Cardiac fibroblast (primary cell): ENCODE measurements at places on chromosomes 12 and 14.

DNA sequence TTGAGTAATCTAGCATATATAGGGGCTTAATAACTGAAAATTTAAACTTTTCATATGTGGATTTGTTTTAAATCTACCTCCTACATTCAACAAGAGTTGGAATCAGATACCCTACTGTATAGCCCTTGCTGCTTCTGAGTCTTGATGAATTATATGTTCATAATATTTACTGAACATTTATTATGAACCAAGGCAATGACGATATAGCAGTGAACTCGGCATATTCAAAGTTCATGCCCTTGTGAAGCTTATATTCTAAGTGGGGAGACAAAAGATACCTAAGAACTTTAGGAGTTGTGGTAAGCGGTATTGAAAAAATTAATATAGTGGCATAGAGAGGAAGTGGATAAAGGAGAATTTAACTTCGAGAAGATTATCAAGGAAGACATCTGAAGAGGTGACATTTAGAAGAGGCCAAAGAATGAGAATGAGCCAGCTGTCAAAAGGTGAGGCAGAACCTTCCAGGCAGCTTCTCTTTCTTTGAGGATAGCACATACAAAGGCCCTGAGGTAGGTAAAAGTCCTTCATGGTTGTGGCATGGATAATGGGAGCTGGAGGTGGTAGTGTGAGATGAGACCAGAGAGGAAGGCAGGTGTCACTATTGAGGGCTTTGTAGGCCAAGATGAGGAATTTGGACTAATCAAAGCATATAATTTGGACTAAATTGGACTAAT is 10.2 kb downstream of the EID3 start:
- no peak for DNase-seq

DNA sequence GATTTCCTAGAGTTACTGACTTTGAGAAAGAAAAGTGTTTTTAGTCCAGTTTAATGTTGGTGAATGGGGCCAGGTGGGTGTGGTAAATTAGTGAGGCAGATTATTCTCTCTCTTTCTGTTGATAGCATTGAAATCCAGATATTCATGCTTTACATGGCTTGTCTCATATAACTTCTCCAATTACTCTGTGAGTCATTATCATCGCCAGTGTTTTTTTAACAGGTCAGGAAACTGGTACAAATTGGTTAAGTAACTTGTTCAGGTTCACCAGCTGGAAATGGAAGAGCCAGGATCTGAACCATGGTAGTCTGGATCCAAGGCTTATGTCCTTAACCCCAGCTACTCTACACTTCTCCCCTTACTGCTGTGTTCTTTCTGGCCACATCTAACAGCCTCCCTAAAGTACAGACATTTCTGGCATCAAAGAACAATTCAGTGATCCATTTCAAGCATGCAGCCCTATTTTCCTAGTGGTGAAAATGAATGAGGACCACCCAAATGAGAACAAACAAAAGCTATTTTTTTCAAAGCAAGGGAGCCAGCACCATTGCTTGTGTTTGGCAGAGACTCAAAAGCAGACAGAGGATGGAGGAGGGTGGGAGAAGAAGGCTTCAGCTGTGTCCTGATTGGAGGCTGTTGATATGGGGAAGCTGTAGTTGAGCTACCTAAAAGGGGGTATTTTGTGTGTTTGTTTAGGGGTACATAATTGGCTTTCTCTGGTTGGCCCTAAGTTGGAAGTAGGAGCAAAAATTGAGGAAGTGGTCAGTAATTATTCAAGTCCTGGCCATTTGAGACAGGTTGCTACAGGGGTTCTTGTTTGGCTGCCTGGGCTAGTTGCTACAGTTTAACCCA is 1.7 kb downstream of the IRAK3 start:
- peak; percentile 36 for DNase-seq

- DNase-seq, result peak; percentile 68
These were observed 9.9 kb downstream of the SAV1 start for GRCh38 chr14:50658203-50658602.

DNA sequence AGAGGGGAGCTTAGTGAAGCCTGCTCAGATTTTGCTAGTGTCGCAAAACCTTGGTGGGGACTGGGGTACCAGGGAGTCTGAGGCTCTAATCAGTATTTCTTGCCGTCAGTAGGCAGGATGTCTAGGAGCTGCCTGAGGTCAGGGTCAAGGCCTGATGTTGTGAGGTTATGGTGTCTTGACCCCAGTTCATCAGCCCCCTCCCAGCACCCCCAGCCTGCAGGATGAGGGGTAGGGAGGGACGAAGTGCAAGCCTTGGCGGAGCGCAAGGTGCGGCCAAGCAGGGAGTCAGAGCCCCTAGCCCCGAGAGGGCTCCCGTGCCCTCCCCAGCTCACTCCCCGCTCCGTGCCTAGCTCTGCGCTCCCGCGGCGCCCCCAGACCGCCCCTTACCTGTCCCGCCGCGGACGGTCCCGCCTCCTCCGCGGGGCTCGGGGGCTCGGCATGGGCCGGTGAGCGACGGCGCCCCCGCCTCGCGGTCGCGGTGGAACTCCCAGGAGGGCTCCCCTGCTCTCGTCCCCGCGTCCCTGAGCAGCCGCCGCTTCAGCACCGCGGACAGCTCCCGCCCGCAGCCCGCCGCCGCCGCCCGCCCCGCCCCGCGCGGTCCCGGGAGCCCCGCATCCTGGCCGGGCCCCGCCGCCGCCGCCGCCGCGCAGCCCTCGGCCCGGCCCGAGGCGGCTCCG is 347 bp downstream of the SYNDIG1L start:
- DNase-seq, result peak; percentile 14

GRCh38 chr14:35534208-35534872 is 376 bp downstream of the INSM2 start:
- DNase-seq, result no peak

DNA sequence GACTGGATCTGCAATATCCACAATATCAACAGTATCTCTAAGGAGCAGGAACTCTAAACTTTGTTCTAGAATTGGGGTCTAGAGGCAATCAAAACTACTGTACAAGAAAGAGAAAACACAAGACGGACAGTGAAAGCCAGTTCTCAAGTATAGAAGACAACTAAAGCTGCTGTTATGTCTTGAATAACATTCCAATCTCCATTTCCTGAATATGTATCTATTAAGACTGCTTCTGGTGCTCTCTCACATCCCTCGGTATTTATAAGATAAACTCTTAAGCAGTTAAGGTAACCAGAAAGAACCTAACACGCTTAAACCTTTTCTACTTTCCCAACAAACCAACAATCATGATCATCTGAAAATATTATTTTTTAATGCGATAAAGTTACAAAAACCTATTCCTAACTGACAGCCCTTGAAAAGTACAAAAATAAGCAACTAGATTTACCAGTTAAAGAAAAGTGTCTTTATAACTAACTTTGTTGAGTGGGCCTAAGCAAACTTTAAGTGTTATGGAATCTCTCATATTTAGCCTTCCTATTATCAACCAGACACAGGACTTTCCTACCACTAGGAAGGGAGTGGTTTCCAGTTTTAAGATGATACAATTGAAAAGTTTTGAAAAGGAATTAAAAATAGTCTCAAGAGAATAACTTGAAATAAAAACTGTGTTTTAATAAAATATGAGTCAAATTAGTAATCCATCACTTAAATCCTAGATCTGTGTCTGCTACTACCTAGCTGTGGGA is 30.7 kb downstream of the NUMB start:
- peak; percentile 33 for DNase-seq

GRCh38 chr12:124631681-124632256 is 64.4 kb upstream of the NCOR2 start:
- no peak for DNase-seq

DNA sequence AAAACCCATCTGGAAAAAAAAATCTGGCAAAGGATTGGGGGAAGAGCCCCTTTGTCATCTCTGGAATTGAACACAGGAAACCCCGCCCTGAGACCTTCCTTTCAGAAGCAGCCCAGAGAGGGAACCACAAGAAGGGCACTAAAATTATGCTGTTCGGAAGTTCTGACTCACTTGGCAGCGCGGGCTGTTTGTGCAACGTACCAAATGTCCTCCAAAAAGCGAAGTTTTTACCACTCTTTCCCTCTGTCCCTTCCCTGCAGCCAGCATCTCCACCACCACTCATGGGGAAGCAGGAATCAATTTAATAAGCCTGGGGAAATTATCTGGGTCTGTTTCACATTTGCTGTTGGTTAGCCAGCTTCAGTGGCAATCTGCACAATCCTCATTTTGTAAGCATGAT is 3.2 kb upstream of the SYNE3 start:
- DNase-seq, result peak; percentile 90

DNA sequence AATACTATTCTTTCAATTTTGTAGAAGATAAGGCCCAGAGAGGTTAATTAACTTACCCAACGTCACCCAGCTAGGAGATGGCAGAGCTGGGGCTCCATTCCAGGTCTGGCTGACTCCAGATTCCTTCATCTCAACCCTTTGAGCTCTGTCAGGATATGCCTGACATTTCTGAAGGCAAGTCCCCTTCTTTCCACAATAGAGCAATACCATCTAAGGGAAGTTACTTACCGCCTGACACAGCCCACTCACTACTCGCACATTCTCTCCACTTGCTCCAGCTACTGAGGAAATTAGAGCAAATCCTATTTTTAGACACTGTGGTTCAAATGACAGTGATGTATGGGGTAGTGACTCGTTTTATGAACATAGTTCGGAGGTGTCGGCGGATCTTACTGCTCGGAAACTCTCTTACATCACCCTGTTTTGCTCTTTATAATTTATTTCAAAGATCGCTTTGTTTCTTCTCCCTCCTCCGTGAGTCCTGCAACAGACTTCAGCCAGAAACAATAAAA is 2.0 kb upstream of the WSCD2 start:
- DNase-seq, result no peak

GRCh38 chr12:10986812-10987211 is at the start of gene TAS2R50:
Gene TAS2R50, minus strand, starts transcription at chr12:10986912. Its CDS starts 52 bp downstream, at chr12:10986860.
- DNase-seq, result no peak

GRCh38 chr12:128111951-128112350 is 155.0 kb upstream of the TMEM132C start:
- no peak for DNase-seq

DNA sequence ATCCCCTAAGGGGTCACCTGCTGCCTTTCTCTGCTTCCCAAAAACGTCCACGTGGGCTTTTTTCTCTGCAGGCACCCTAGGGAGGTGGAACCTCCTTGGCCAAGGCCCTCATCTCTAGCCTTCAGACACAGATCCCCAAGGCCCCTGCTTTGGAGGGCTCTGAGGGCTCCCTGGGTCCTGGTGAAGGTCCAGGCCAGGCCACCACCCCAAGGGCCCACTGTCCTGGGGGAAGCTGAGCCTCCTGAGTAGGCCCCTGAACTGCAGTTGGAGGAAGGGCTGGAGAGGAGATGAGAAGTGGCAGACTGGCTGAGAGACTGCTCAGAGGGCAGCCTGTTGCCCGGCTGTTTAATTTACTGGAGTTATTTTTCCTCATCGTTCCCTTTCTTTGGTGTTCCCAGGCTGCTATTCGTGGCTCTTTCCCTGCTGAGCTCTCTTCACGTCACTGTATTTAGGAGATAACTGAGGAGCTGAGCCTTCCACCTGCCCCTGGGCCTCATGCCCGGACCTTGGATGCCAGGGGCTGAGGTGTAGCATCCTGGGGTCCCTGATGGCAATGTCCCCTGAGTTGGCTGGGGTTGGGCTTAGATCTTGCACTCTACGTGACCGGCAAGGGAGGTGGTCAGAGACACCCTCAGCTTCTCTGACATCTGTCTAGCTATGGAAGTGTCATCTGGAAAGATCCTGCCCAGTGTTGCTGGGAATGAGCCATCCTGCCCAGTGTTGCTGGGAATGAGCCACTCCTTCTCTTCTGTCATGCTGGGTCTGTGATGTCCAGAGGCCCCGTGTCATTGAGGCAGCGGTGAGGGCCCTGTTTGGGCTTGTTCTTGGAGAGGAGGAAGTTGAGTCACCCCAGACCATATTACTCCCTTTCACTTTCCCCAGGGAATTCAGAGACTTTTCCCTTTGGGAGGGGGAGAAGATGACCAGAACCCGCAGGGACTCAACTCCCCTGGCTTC is 139.8 kb downstream of the TSPAN9 start:
- DNase-seq, result peak; percentile 93

DNA sequence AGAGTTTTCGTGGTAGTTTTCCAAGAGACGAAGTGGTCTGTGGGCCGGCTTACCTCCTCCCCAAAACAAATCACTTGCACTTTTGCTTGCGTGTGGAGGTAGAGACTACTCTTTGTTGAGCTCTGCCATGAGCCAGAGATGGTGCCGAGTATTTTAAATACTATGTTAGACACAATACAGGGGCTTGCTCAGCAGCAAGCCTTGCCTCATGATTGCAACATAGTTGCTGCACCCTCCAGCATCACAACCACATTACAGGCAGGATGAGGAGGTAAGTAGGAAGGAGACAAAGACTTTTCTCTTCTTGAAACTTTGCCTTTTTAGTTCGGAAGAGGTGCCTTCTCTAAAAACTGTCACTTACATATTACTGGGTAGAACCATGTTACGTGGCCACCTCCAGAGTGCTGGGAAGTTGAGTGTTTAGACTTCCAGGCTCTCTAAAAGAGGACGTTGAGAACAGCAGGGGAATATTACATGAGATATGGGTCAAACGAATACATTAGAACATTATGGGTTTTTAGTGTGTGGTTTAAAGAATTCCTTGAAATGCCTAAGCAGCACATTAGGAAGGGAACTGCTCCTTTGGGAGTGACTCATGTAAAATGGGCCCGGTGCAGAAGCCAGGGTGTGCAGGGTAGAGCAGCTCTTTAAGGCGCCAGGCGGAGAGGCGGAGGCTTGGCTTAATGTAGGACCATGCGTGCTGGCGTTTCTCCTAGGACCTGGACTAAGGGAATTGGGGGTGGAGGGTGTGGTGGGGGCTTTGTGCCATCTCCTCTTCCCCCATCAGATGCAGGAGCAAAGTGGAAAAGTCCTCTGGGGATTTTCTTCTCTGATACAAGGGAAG is 110.6 kb upstream of the PRMT8 start:
- DNase-seq, result peak; percentile 5

- peak; percentile 84 for DNase-seq
These were observed 31.3 kb upstream of the SMUG1 start for GRCh38 chr12:54220092-54220557.

DNA sequence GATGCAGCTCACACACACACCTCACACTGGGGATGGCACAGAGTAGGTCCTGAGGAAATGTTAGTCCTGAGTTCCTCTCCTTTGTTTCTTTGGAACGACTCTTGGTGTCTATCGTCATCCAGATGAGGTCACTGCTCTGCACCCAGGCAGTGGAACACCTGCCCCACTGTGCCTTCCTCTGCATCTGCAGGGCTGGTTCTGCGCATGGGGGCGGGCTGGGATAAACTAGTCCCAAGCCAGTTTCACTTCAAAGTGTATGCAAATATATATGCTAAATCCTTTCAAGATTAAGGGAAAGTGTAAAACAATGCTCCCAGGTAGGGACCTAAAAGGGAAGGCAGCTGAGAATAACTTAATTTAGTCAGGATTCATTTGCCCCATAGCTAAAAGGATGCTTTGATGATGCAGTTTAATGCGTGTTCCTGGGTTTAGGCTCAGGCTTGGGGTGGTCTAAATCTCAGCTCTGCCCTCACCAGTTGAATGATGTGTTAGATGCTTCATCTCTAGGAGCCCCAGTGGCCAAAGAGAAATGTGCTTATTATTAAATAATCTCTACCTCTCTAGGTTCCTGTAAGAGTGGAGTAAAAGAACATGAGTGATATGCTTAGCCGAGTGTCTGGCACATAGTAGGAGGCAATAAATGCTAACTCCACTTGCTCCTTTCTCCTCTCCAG is 47.1 kb upstream of the OVCH1 start:
- no peak for DNase-seq

- DNase-seq, result no peak
These were observed 206.5 kb downstream of the AEBP2 start for GRCh38 chr12:19645823-19646222.

- DNase-seq, result no peak
These were observed 14.6 kb downstream of the BEST3 start for GRCh38 chr12:69684466-69684865.

GRCh38 chr12:103050273-103050672 is 92.8 kb downstream of the ASCL1 start:
- no peak for DNase-seq
